ENCODE measurements at places on chromosomes 13 and 19.

DNA sequence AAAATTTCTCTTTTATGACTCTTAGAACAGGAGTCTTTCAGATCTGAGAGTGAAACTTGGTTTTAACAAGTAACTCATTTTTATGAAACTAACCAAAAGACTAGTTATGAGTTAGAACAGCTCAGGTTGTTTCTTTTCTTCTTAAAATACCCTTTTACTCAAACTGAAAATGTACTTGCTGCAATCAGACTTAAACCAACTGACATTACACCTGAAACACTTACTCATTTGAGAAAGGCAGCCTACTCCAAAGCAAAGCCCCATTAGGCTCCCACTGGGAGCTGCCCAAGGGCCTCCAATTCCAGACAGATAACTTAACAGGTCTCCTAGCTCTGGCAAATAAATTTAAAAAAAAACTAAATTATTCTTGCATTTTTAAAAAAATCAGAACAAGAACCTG is 3.6 kb downstream of the FOXO1 start:
- DNase-seq: no peak

GRCh38 chr19:39987596-39987995 is 9.3 kb upstream of the ZNF546 start:
- no peak for DNase-seq

GRCh38 chr19:512547-513365 is 5.5 kb downstream of the TPGS1 start:
- no peak for DNase-seq

GRCh38 chr19:4329858-4330257 is 8.8 kb downstream of the STAP2 start:
- DNase-seq: no peak

DNA sequence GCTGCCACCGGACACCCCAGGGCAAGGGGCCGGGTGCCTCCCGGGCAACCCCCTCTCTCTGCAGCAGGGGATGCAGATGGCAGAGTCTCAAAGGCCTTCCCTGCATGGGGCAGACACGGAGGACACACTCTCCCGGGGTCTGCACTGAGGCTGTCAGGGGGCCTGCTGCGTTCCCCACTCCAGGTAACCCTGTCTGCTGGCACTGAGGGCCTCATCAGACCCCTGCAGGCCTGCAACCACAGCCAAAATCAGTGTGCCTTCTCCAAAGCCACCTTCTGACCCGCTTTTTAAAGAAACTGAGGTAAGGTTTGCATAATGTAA is 93.9 kb downstream of the GNG7 start:
- DNase-seq: no peak

DNA sequence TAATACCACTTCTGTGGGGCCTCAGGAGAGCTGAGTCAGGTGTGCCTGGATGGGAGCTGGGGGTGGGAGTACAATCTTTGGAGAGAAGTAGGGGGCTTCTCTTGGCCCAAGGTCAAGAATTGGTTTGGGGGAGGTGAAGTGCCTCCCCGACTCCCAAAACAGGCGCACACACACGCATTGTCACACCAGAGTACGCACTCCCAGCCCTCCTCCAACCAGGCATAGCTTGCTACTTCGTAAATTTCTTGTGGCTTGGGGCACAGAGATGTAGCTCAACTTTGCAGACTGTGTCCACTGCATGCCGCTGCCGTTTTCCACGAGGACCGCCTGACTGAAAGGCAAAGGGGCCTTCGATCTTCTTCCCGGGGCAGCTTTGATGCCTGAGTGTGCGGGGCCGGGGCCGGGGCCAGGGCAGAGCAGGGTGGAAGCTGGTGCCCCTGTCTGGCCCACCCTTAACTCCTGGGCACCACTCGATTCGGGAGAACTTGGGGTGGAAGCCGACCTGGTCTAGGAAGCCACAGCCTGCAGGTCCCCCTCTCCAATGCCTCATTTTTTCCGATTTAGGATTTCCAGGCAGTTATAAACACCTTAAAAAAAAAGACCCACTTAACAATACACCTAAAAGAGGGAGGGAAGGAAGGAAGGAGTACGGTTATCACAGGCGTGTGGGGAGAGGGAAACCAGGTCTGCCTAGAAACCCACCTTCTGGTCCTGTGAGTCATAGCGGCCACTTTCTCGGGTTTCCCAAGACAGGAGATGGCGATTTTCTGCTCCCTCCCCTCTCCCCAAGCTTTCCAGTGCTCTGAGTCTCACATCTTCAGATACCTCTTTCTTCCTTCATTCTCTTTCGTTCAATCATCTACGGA is 5.8 kb upstream of the TSHZ3 start:
- no peak for DNase-seq

DNA sequence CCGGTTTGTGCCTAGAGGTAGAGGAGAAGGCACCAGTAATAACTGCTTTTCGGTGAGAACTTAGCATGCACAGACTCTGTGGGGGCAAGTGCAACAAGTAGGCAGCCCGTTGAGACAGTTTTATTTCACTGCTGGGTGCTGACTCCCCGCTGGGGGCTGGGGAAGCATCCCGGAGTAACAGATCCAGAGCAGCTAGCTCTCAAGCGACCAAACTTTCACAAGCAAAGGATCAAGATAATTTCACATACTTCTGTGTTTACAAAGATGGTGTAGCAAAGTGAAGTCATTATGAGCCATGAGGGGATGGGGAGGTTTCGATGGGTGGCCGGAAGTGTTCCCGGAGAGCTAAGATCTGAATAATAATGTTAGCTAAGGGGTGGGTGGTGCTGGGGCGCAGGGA is 2.8 kb downstream of the NACC1 start:
- no peak for DNase-seq

- no peak for DNase-seq
Observed at GRCh38 chr13:112911285-112911701, 57.7 kb upstream of the MCF2L start.

GRCh38 chr13:31895691-31896090 is 135.9 kb upstream of the FRY start:
- DNase-seq: no peak

GRCh38 chr13:109673477-109673876 is 112.9 kb downstream of the IRS2 start:
- no peak for DNase-seq

GRCh38 chr13:66224663-66225062 is 1005.5 kb downstream of the PCDH9 start:
- DNase-seq: no peak

- DNase-seq: no peak
Observed at GRCh38 chr19:21440321-21440720, 43.4 kb downstream of the ZNF493 start.

- no peak for DNase-seq
Observed at GRCh38 chr19:7550987-7551761, 15.7 kb downstream of the PNPLA6 start.

- DNase-seq: no peak
Observed at GRCh38 chr13:30808600-30808999, 73.3 kb downstream of the ALOX5AP start.

DNA sequence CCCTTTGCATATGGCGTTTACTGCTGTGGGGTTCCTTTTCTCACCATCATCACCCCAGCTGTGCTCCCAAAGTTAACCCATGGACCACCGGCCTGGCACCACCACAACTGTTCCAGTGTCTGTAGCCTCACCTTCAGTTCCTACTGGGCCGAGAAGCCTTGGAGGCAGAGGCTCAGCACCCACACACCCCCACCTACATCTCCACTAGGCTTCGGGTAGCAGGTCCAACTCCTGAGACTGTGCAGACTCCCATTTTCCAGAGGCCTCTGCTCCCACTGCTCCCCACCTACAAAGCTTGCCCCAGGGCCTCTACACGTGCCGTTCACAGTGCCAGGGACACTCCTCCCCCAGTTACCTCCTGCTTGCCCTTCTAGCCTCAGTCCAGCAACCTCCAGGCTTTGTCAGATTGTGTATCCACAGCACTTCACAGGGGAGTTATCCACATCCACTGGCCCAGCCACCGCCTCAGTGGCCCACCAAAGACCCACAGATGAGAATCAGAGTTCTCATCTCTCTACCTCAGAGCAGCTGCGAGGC is 14.1 kb downstream of the SLC27A5 start:
- DNase-seq: no peak

GRCh38 chr13:23087880-23088279 is 92.9 kb upstream of the SGCG start:
- DNase-seq: no peak

DNA sequence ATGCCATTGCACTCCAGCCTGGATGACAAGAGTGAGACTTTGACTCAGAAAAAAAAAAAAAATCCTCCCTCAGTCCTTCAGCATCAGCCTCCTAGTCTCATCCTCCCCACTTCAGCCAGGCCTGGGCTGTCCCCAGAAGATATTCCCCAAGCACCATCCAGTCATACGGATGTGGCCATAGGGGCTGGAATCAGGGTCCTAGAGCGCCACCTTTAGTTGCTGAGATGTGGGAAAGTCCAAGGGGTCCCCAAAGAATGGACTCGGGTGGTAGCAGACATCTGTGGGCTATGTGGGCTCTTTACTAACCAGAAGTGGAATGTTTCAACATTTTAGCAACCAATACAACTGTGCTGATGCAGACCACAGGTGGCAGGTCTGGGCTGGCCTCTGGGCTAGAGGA is 3.1 kb upstream of the TYROBP start:
- DNase-seq: no peak

DNA sequence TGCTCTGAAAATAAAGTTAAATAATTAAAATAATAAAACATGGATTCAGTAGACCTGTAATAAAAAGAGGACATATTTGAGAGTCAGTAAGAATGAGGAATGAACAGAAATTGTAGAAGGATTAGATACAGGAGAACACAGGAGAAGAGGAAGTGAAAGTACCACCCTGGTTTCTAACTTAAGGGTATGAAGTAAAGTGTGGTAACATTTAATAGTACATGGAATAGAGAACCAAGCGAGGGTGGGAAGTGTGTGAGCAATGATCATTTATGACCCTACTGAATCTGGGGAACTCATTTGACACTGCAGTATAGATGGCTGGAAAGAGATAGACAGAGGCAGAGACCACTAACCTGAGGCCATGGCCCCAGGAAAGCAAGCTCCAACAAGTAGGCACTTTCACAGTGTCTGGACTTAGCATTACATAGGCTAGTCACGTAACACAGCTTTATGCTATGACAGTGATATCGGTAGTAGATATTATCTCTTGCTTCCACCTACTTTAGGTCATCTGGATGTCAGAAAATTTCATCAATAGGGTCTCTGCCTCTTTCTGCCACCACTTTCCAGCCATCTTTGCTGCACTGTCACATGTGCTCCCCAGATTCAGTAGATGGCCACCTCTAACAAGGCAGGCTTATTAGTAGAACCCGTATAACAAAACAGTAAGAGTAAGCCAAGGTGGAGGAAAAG is 633.9 kb upstream of the MIR17HG start:
- DNase-seq: no peak

DNA sequence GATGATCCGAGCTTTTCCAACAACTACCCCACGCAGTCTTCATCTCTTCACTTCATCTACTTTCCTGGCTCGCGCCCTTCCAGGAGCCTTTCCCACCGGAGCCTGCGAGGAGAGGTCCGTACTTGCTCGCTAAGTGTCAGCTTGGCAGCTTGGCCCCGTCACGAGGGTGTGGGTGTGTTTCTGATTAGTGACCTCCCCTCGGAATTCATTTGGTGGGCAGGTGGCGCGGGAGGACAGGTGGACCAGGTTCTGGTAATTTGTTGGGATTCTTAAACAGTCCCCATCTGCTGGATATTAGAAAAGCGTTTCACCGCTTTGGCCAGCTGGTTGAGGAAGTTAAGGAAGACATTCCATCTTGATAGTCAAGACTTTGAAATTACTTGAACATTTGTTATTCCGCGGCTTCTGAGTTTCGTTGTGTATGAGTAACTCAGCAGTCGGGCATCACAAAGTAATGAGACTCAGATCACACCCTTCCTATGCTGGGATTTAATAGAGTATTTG is 515 bp downstream of the UFM1 start:
- no peak for DNase-seq

GRCh38 chr13:28618230-28618994 is 40.5 kb upstream of the POMP start:
- no peak for DNase-seq

DNA sequence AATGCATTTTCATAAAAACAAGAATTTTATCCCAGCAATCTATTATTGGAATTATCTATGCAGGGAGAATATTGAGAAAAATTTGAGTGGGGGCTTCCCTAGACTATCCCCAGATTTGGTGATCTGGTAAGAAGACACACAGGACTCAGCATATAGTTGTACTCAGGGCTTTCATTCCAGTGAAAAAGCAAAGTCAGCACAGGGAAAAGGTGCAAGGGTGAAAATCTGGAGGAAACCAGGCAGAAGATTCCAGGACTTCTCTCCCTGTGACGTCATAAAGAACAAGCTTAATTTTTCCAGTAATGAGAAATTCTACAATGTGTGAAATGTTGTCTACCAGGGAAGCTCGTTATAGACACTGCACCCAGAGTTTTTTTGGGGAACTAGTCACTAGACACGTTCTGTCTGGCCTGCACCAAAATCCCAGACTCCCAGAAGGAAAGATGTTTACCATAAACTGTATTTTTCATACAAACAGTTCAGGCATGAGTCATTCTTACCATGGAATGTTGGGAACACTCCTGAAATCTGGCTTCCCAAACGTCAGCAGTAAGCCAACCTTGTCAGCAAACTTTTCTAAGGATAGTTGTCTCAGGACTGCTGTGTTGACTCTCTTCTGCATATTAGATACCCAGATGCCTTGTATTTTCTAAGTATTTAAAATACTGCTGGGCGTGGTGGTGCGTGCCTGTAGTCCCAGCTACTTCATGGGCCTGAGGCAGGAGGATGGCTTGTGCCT is 107.4 kb downstream of the DNAJC3 start:
- DNase-seq: peak; percentile 6

- no peak for DNase-seq
Observed at GRCh38 chr19:12786141-12786870, 5.0 kb upstream of the JUNB start.

GRCh38 chr13:52599037-52599847 is 43.0 kb upstream of the HNRNPA1L2 start:
- DNase-seq: no peak

GRCh38 chr13:36945078-36945477 is 25.0 kb upstream of the SMAD9 start:
- no peak for DNase-seq

GRCh38 chr19:58305932-58306323 is 751 bp downstream of the ERVK3-1 start:
- DNase-seq: no peak

GRCh38 chr13:40350283-40350992 is 316.0 kb downstream of the FOXO1 start:
- no peak for DNase-seq

DNA sequence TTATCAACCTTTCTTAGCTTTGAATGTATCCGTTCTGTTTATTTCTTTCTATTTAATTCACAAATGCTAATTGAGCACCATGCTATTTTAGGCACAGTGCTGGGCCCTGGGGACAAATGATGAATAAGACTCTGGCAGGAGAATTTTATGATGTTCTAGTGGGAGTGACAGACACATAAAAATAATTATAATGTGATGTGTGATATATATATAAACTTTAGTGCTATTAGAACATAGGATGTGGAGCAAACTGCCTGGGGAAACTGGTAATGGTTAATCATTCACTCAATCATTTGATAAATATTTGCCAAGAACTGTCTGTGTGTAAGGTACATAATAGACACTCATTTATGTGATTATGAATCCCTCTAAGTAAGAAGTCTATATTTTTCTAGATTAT is 50.7 kb upstream of the FRY start:
- no peak for DNase-seq

Measured in T1000 (cell line).